Stimulated activated CD8-positive, alpha-beta memory T cell treated with anti-CD3 and anti-CD28 coated beads, Interleukin-7, amount 100 ng/mL, for 1 hour (primary cell): ENCODE measurements at places on chromosomes 6 and 20.

DNA sequence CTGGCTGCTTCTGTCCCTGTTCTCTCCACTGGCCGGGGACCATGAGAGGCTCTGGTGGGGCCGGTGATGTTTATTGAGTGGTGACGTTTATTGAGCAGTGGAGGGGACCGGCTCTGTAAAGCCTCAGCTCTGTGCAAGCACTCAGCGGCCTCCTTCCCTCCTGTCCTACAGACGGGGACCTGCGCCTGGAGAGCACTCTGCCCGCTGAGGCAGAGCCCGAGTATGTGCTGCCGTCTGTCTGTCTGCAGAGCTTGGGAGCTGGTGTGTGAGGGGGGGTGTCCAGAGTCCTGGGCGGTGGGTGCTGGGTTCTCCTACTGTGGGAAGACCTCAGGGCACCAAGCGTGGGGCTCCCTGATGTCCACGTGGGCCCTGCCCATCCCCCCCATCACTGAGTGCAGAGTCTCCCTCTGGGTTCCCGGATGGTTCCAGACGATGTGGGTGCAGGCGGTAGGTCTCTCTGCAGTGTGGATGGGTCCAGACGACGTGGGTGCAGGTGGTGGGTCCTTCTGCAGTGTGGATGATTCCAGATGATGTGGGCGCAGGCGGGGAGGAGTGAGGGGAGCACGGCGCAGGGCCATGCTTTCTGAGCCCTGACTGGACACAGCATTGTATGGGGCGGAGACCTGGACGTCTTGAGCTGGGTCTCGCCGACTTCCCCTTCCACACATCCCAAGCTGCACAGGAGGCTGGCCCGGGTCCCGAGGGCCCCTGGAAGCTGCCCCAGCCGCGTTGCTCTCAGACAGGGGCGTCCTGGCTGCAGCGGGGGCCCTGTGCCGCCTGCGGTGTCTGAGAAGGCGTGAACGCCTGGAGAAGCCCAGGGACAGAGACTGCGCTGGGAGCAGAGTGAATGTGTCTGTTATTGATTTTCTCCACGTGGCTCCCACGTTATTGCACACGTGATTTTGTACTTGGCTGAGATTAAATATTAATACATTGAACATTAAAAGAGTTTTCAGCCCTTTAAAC lies 14.9 kb upstream of the BHLHE23 start:
- no peak for DNase-seq

GRCh38 chr20:6165346-6165745 lies 42.5 kb upstream of the FERMT1 start:
- no peak for DNase-seq

GRCh38 chr6:76683985-76684384 lies 611.5 kb upstream of the IMPG1 start:
- DNase-seq, result no peak

DNA sequence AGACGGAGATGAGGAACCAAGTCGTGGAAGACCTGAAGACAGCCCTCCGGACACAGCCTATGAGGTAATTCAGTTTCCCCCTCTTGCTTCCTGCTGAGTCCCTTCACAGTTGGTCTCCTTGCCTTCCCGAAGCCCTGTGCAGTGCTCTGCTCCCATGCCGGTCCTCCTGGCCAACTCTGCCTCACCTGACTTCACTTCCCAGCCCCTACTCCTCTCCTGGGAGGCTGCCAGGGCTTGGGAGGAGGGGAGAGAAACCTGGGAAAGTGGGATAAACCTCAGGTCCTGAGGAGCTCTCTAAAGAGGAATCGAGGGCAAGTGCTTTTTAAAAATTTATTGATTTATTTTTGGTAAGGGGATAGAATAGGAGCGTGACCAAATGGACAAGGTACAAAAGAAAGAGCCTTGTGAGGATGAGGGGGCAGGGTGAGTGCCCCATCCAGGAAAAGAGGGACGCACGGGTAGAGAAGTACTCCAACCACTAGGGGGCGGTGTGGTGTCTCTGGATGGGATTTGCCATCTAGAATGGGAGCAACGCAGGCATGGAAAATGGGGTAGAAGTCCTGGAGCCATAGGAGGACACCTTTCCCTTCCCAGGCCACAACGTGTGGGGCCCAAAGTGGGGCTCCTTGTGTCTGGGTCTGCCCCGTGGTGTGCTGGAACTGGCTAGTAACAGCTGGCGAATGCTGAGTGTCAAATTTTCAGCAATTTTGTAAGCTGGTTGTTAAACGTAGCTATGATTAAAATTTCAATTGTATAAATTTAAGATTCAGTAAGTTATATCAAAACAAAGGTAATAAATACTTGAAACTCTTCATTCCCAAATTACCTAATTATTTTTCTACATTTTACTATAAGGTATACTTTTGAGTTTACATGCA lies 69.0 kb downstream of the MOCS1 start:
- DNase-seq, result peak; percentile 9

- no peak for DNase-seq
Observed at GRCh38 chr6:159761129-159761872, 544 bp upstream of the ACAT2 start.

DNA sequence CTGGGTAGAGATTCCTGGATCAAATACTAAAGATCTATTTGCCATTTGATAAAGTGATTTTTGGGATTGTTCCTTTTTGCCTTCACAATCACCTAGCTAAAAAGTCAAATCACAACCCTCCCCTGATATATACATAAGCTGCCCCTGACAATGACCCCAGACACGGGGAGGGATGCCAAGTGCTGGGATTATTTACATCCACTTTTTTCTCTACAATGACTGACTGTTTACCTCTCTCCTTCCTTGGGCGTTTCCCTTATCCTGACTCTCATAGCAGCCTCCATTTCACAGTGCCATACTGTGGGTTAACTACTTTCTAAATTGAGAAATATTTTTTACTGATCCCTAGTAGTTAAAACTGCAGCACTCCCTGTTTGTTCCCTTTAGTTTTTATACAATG lies 150.8 kb upstream of the TMEM170B start:
- DNase-seq, result no peak
